Activated CD4-positive, alpha-beta T cell treated with anti-CD3 and anti-CD28 coated beads, Interleukin-10, Interleukin-2, amounts not matched to agents 100 ng/mL and 50 ng/mL, durations not matched to agents 16 hours and 8 hours (primary cell): ENCODE measurements at places on chromosomes 2 and 18.
A peak's percentile ranks its signal among the peaks of the same experiment; 100 is the strongest.

GRCh38 chr2:31333527-31334183 is 80.9 kb downstream of the XDH start:
- peak; percentile 85 for DNase-seq

DNA sequence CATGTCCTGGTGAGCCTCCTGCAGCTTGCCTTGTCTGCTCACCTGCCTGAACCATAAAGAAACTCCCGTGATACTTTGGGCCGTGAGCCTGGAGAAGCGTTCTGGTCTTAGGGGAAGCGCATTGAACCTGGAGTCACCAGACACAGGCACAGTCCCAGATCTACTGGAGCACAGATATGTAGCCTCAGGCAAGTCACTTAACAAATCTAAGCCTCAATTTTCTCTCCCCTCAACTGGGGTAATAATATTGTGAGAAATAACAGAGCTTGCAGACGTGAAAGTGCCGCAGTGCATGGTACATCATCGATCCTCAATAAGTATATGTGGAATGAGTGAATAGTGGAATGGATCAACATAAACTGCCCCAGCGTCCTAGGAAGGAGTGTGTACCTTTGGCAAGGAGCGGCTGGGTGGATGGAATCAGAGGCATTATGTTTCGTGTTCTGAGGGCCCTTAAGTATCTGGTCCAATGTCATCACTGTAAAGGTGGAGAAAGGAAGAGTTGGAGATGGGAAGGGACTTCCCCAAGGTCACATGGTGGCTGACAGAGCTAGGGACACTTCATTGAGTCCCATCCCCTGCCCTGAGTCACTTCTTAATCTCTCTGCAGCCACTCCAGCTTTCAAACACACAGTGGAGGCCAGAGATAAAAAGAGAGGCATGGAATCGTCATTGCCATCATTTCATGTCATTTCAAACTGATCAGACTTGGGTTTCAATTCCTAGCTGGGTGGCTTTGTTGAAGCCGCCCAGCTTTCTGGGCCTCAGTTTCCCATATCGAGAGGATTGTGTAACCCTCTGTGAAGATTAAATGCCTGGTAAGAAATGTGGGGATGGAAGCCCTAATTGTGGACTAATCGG is 172.4 kb downstream of the DDX1 start:
- no peak for DNase-seq

DNA sequence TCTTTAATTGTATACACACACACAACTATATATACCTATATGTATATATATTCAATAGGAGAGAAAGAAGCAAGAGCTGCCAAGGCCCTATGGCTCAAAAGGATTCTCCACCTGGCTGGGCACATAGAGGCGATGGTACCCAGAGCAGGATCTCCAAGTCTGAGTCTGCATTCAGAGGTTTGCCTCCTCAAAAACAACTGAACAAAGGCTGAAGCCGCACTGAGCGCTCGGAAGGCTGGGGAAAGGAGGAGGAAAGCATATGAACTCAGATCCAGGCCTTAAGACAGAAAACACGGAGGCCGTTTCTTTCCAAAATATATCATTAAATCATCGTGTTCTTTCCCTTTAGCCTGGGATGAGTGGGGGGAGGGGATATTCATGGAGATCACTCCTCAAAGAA is 3.6 kb downstream of the HOXD12 start:
- no peak for DNase-seq

DNA sequence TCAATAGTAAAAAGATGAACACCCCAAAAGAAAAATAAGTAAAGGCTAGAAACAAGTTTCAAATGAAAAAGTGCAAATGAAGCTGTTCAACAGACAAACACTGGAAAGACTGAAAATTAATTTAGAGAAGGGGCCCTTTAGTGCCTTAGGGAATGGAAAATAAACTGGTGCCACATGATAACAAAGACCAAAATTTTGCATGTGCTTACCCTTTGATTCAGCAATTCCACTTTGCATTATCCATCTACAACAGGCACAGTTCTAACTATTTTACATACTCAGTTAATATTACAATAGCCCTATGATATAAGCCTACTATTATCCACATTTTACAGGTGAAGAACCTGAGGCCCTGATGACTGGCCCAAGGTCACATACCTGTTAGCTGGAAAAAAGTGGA is 183.9 kb downstream of the NBAS start:
- DNase-seq, result no peak

DNA sequence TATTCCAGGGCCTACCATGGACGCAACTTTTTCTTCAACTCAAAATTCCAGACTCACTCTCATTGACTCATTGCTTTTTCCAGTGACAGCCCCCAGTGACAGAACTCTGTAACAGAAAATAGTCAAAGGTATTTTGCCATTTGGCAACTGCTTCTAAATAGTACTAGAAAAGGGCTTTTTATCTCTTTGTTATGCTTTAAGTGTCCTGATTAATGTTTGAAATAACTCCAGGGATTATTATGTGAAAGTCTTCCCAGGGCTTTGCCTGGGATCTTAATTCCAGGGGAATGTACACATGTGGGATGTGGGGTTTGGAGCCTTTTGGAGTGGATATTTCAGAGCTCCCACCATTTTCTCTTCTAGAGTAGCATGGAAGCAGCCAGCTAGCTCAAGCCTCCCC is 198.8 kb downstream of the KCNS3 start:
- no peak for DNase-seq
